ENCODE measurements at places on chromosomes 7 and 10. TPM values are rescaled to one million over a fixed set of nuclear protein-coding genes. Genes with fewer than 3 reads are reported as not detected.

Gene EPO
- total RNA-seq = not detected

Gene CAV1
- total RNA-seq = 1.4 TPM

Gene KDM7A
- 7.9 TPM for total RNA-seq

Gene CPA2
- not detected for total RNA-seq

Gene SNCG
- total RNA-seq = not detected

Gene GPRIN2
- not detected for total RNA-seq

Gene ABCB1
- 9.5 TPM for total RNA-seq

Gene CFAP70
- 0.58 TPM for total RNA-seq

Gene STEAP2
- not detected for total RNA-seq

Gene ADRA2A
- not detected for total RNA-seq

Gene RSPH10B2
- not detected for total RNA-seq

Gene UPK3B
- not detected for total RNA-seq

Gene PRKAR2B
- 1.4 TPM for total RNA-seq

Gene VSTM4
- not detected for total RNA-seq

Gene TFEC
- total RNA-seq = 0.14 TPM

Gene SMKR1
- 4.1 TPM for total RNA-seq

Gene CEP55
- total RNA-seq = 47.6 TPM

Data from activated naive CD8-positive, alpha-beta T cell treated with anti-CD3 and anti-CD28 coated beads for 36 hours (primary cell).